ENCODE measurements at places on chromosomes 4 and X.
A peak's percentile ranks its signal among the peaks of the same experiment; 100 is the strongest.

- DNase-seq = no peak
Measured at GRCh38 chrX:39953879-39954278, 143.9 kb downstream of the BCOR start.

DNA sequence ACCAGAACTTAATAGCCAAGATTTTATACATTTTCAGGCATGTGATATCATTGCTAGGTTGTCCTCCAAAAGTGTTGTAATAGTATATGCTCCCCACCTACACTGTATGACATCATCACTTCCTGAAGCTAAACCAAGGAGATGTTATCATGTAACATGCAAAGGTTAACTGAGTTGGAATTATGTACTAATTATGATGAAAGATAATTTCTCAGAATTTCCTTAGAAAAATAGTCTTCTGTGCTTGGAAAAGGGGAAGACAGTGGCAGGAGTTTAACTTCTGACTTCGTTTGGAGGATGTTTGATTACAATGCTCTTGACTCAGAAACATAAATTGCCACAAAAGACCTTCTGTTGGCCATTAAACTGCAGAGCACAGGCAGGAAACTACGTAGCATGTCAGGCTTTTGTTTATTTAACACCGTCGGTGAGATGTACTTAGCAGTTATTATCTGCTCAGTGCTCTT is 83.6 kb upstream of the GUCY1A1 start:
- DNase-seq = no peak

DNA sequence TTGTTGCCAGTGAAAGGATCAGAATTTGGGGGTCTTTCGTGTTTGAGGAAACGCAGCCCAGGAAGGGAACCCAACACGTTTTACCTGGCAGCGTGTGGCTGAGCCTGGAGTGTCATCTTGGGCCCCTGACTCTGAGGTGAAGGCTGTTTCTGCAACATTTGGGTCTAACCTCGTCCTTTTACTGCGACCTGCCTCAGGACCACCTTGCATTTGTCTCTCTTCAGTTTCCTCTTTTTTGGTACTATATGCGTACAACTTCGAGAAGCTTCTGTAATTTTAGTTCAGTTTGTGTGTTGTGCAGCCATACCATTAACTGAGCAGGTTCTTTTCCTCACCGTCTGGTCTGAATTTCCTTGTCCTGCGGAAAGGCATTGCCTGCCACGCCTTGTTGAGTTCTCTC is 61.5 kb downstream of the TMEM131L start:
- DNase-seq = no peak

DNA sequence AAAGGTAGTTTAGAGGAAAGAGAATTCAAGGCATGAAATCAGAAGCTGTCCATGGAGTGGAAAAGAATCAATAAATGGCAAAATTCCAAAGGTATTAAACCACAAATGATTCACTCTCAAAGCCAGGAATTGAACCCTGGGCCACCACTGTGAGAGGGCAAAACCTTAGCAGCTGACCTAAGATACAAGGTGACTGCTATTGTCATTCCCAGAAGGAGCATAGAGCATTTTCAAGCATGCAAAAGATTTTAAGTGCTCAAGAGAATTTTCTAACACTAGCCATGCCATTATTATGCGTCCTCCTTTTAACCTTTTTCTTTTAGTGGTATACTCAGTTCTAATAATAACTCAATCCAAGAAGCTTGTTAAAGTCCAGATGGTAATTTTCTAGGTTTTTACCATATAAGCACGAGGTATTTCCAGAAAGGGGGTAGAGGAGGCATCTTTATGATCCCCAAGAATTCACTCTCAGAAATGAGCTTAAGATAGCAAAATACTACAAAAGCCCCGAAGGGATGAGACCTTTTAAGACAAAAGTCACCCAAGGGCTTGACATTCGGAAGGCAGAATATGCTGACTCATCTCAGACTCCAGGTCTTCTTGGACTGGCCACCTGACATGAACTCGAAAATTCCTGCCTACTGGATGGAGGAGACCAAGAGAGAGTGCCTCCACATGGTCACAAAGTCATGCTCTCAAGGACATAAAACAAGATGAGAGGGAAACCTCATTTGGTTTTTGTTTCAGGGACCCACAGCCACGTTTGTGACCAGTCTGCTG is 13.8 kb upstream of the PAGE5 start:
- DNase-seq = no peak

GRCh38 chr4:150768497-150768896 is 186.5 kb downstream of the MAB21L2 start:
- no peak for DNase-seq

DNA sequence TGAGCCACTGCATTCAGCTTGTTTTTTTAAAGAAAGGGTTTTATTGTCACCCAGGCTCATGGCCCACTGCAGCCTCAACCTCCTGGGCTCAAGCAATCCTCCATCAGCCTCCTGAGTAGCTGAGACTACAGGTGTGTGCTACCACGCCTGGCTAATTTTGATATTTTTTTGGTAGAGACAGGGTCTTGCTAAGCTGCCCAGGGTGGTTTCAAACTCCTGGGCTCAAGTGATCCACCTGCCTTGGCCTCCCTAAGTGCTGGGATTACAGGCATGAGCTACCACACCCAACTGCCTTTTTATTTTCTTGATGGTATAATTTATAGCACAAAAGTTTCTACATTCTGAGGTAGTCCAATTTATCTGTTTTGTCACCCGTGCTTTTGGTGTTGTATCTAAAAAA is 38.9 kb downstream of the SAT1 start:
- no peak for DNase-seq

GRCh38 chr4:14169460-14169859 is 541.9 kb upstream of the BOD1L1 start:
- DNase-seq = peak; percentile 43

DNA sequence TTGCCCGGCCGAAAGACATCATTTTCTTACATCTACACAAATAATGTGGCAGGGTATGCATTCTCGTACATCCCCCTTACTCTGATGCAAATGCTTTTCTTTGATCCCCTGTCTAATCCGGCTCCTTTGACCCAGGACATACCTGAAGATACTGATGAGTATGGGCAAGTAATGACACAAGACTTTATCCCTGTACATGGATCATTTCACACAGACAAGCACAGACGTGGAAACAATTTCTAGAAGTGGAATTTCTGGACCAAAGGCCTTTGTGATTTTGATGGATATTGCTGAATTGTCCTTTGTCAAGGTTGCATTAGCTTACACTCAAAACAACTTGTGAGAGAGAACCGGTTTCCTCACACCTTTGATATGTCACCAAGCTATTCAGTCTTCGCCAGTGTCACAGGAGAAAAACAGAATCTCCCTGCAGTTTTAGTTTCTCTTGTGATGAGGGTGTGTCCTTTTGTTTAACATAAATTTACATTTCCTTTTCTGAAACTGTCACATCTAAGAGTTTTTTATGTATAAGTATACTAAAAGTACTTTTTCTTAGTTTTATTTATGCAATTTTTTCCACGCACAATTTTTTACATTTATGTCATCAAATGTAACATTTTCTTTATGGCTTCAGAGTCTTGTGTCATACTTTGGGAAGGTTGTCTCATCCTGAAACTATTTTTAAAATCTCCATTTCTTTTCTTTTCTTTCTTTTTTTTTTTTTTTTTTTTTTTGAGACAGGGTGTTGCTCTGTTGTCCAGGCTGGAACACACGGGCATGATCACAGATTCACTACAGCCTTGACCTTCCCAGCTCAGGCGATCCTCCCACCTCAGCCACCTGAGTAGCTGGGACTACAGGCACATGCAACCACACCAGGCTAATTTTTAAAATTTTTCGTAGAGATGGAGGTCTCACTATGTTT is 25.2 kb downstream of the RWDD4 start:
- no peak for DNase-seq

DNA sequence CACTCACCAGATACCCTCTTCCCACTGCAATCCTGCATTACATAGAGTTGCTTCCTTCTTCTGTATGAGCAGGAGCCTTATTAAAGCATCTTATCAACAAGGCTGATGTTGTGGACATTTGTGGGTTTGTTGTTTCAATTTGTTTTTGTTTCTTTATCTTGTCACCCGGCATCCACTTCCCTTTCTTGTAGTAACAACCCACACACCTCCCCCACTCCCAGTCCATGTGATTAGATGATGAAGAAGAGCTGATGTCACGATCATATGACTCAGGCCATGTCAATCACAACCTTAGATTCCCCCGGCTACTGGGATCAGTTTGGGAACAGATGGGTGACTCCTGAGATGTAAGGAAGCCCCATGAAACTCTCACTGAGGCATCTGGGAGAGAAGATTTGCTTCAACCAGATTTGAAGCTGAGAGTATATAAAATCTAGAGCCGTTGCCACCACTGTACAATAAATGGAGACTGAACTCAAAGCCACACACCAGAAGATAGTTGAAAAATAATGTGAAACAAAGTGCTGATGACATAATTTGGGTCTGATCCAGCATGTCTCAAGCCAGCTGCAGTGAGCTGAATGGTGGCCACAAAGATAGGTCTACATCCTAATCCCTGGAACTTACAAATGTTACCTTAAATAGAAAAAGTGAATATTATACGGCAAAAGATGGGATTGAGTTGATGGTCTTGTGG is 34.1 kb upstream of the SRD5A3 start:
- DNase-seq = no peak

- DNase-seq = no peak
Measured at GRCh38 chr4:123218981-123219380, 177.6 kb upstream of the SPRY1 start.

- no peak for DNase-seq
Measured at GRCh38 chr4:55993994-55994663, 45.4 kb downstream of the CEP135 start.

GRCh38 chr4:126174627-126175026 is 859.9 kb downstream of the FAT4 start:
- DNase-seq = no peak

Measured in HS-27A (cell line).